HS-5 (cell line): ENCODE measurements at places on chromosomes 6 and 20.
A peak's percentile ranks its signal among the peaks of the same experiment; 100 is the strongest.

- no peak for DNase-seq
These were observed 17.4 kb upstream of the UBE2V1 start for GRCh38 chr20:50130356-50130723.

- no peak for DNase-seq
These were observed 16.6 kb upstream of the KIAA0408 start for GRCh38 chr6:127475823-127476176.

- DNase-seq = peak; percentile 6
These were observed 779.3 kb upstream of the CITED2 start for GRCh38 chr6:140153703-140154102.

DNA sequence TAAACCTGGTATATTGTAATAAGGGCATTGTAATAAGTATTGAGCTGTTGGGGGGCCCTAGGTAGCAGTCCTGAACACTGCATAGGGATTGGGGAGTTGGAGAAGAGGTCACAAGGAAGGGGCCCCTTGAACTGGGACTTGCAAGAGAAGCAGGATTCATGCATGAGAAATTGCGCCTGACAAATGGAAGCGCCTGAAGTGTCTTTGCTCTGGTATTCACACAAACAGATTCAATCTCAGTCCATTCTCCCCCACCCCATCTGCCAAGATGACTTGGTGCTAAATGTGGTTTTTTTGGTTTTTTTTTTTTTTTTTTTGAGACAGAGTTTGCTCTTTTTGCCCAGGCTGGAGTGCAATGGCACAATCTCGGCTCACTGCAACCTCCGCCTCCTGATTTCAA lies 87.1 kb downstream of the CAP2 start:
- DNase-seq = no peak

GRCh38 chr6:52116605-52116948 lies 29.2 kb upstream of the PKHD1 start:
- DNase-seq = no peak

DNA sequence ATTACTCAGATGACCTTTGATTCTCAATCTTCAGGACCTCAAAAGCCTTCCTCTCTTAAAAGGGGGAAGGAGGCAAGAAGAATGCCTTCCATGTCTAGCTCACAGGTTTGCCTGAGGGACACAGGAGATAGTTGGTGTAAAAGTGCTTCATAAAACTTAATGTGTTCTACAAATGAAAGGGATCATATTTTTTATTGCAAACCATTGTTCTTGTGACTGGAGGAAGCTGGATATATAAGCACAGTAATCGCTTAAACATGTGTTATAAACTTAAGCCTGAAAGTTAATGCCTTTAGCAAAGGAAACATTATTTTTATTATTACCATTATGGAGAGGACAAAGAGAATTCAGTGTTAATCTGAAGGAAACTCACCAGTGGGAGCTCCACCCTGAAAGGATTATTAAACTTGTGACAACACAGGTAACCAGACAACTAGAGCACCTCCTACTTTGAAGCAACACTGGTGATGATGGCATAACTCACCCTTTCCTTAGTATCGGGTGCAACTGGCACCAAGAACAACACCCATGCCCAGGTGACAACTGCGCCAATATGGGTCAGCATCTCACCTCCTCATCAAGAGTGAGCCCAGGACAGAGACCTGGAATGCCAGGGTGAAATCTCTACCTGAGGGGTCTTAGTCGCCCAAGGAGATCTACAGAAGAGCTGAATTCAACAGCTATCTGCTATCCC lies 288.7 kb upstream of the PRDM1 start:
- DNase-seq = no peak

GRCh38 chr6:96613291-96613999 lies 50.5 kb downstream of the FHL5 start:
- DNase-seq = no peak

DNA sequence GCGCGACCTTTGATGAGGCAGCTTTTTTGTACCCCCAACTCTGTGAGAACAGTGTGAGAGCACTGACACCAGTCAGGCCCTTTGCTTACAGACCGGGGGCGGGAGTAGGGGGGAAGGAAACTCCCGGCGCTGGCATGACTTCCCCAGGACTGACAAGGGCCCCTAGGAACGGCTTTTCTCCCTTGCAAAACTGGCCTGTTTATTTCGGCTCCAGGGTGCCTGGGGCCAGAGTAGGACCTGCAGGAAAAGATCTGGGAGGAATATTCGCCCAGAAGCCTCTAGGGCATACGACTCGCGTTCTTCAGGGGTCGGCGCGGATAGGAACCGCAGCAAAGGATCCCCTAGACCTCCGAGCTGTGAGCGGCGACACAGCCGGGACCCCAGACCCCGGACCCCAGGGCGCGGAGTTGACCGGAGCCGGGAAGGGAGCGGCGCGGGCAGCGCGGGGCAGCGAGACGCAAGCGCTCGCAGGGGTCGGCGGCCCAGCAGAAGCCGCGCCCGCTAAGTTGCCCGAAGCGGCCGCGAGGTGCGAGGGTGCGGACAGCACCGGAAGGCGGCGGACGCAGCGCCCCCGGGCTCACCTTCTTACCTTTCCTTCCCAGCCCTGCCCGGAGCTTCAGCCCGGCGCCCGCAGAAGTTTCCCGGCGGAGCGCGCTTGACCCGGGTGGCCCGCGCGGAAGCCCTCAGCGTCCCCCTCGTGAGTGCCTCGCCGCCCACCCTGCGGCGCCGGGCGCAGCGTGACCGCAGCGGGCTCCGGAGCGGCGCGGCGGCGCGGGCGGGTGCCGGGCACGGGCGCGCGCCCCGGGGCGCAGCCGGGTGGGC lies at the start of gene POPDC3:
Gene POPDC3 (minus strand): TSS at position 771 of the 822 bp plus-strand sequence. CDS start 18,105 bp downstream, outside the sequence.
- DNase-seq = no peak

DNA sequence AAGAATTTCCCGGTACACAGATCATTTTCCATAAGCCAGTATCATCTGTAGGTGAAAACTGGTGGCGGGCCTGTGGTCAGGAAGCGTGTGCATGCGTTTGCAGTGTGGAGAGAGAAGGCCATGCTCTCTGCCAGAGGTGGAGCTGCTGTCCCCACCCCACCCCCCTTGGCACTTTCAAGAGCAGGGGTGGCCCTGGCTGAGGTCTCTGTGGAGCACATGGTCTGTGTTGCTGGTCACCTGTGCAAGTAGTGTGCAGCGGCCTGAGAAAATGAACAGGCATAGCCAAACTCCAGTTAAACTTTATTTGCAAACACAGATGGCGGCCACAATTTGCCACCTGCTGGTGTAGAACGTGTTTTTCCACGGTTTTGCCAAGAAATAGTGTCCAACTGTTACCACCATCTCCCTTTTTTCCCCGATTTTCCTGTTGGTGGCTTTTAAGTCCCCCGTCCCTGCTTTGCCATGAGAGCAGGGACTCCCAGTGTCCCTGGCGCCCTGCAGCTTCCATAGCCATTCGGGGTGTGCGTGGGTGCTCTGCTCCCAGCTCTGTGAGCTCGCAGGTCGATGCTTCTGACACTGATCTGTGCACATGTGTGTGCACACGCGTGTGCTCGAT lies 2.5 kb downstream of the ADRM1 start:
- DNase-seq = no peak

DNA sequence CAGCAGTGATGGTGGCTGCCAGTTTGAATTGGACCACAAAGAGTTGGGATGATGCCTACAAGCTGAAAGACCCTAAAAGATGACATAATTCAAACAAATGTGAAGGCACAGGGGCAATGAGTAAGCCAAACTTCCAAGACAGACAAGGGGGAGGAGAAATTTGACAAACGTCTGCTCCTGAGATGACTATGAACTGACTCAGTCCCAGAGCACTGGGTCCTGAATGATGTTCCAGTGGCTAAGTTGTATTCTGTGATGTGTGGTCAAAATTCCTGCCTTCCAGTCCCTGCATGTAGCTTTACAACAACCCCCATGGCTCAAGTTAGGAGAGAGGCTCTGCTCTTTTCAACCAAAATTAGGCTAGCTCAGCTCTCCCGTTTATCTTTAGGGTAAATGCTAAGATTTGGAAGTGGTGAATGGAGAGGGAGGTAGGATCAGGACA lies 86.1 kb upstream of the SIRPA start:
- DNase-seq = peak; percentile 88
